Right ventricle myocardium superior (tissue), 1 donor: ENCODE measurements at places on chromosomes 4 and X. TPM values are rescaled to one million over a fixed set of nuclear protein-coding genes. Genes with fewer than 3 reads are reported as not detected.

POU3F4 gene
- not detected for total RNA-seq

HSD17B13 gene
- 0.32 TPM for total RNA-seq

C4orf17 gene
- not detected for total RNA-seq

ATP8A1 gene
- total RNA-seq, result 19.3 TPM

PNMA6F gene
- total RNA-seq, result not detected

CENPVL1 gene
- total RNA-seq, result not detected

IL1RAPL2 gene
- total RNA-seq, result not detected

ANAPC4 gene
- total RNA-seq, result 11.5 TPM

EDA2R gene
- 1.0 TPM for total RNA-seq

STBD1 gene
- 27.2 TPM for total RNA-seq

KLKB1 gene
- total RNA-seq, result 1.2 TPM

CORIN gene
- 65.0 TPM for total RNA-seq

ZNF827 gene
- total RNA-seq, result 13.0 TPM

AREG gene
- total RNA-seq, result 0.75 TPM

MTHFD2L gene
- 9.1 TPM for total RNA-seq

NKAP gene
- total RNA-seq, result 3.6 TPM

CCDC149 gene
- total RNA-seq, result 10.8 TPM

GPR34 gene
- 6.4 TPM for total RNA-seq

HNRNPH2 gene
- total RNA-seq, result 46.9 TPM

DNA sequence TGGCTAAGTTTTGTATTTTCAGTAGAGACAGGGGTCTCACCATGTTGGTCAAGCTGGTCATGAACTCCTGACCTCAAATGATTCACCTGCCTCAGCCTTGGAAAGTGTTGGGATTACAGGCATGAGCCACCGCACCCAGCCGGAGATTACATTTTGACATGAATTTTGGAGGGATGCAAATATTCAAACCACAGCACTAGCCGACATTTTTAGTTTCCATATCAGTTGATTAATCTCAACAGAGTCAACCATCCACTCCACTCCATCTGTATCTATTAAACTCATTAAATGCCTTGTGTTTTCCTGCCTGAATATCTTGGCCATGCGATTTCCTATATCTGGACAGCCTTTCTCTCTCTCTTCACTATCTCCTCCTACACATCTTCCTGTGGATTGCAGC is 64.1 kb upstream of the PDGFRA start:
- DNase-seq, result no peak

DNA sequence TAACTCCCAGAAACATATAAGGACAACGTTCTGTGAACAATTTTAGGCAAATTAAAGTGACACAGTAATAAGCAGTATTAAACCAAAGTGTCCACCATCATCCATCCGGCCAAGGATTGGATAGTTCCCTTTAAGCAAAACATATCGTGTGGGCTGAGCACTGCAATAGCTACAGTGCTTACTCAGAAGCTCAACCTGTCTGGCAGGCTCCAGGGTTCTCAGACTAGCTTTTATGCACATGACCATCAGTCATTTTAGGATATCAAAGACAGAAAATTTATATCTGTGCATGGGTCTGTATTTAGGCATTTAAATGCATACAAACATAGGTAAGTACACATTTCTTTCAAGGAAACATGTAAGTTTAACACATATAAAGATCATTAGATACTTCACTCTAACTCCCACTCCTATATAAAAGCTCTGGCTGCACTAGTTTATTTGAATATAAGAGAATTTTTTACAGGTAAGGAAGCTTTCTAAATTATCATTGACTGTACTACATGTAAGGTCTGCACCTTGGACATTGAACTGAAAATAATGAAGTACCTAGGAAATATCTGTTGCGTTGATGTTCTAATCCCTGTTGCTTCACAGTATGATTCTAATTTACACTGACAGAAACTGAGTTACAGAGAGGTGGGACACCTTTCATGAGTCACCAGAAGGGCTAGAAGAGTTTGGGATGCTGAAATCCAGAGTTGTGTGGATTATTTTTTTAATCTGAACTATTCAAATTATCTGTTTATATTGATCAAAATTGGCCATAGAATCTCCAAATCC is 67.6 kb downstream of the ELOVL6 start:
- DNase-seq, result no peak

GRCh38 chr4:169210504-169211118 is 60.1 kb downstream of the SH3RF1 start:
- no peak for DNase-seq

GRCh38 chr4:158229768-158230167 is 19.5 kb downstream of the TMEM144 start:
- no peak for DNase-seq

DNA sequence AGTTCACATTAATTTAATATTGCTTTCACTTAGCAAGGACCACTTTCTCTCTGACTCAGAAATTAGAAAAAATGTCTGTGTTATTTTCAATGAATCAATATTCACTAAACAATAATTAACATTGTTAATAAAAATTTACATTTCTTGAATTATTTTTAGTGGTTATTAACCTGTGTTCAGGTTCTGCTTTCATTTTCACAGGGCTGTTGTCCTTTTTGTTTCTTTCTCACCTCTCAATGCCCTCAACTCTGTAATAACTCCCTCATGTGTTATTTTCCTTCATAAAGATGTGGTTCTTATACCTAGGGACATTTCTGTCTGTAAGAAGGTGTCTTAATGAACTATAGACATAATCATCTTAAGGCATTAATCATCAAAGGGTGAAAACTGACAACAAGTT is 43.1 kb upstream of the PRR27 start:
- no peak for DNase-seq

DNA sequence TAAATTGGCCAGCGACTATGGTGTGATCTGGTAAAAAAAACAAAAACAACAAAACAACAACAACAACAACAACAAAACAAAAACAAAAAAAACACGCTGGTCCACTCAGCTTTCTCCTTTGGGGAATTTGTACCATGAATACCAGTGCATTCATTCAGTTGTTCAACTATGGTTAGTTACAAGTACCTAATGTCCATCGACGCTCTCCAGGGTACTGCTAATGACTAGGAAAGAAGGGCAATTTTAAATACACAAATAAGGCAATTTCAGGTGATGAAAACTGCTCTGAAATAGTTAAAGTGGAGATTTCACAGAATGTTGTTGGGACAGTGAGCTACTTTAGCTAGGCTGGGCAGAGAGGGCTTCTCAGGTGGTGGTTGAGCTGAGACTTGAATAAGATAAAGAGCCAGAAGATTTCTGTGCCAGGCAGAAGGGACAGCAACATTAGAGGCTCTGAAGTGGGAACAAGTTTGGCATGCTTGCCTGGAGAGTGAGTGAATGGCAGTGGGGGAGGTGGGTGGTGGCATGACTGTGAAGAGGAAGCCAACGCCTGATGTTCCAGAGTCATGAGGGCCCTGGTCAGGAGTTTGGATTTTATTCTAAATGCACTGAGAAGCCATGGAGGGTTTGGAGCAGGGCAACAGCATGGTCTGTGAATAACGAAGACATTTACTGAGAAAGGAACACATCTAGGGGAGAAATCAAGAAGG is 45.9 kb upstream of the PGRMC2 start:
- no peak for DNase-seq

- DNase-seq, result no peak
Observed at GRCh38 chr4:142372530-142373260, 473.4 kb downstream of the INPP4B start.

DNA sequence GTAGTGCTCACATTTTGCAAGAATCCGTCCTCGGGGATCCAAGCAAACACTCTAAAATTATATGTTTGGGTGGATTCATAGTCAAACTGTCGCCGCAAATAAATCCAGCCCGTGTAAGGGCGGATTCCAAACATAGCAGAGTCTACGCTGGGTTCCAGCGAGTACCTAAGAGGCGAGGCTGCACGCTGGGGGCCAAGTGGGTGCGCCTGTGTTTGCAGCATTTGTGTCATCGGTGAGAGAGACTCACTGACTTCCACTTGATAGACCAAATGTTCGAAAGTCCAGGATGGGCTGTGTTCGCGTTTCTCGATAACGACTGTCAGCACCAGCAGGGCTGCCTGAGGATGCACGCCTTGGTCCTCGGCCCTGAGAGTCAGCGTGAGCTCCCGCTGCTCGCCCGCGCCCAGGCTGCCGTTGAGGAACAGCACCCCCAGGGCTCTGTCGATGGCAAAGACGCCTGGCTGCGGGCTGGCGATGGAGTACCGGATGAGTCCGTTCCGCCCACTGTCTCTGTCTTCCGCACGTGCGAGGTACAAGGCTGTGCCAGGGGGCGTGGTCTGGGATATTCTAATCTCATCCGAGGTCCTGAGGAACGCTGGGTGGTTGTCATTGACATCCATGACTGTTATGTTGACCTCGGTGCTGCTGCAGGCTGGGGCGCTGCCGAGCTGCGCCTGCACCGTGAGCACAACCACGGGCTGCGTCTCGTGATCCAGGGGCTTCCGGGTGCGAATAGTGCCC is 158.7 kb downstream of the DCHS2 start:
- peak; percentile 41 for DNase-seq

DNA sequence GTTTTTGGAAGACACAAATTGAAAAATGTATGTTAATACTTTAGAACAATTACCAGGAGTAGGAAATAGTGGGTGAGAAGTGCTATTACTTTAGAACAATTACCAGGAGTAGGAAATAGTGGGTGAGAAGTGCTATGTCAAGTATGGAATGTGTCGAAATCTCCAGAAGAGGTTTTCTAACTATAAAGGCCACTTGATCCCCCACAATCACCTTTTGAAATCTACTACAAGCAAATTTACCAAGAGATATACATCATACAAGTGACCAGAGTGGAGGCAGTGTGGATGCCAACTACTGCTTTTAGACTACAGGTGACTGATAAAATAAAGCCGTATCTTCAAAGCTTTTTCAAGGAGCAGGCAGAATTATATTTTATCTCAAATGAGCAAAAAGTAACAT is 43.1 kb downstream of the MAB21L2 start:
- DNase-seq, result no peak

DNA sequence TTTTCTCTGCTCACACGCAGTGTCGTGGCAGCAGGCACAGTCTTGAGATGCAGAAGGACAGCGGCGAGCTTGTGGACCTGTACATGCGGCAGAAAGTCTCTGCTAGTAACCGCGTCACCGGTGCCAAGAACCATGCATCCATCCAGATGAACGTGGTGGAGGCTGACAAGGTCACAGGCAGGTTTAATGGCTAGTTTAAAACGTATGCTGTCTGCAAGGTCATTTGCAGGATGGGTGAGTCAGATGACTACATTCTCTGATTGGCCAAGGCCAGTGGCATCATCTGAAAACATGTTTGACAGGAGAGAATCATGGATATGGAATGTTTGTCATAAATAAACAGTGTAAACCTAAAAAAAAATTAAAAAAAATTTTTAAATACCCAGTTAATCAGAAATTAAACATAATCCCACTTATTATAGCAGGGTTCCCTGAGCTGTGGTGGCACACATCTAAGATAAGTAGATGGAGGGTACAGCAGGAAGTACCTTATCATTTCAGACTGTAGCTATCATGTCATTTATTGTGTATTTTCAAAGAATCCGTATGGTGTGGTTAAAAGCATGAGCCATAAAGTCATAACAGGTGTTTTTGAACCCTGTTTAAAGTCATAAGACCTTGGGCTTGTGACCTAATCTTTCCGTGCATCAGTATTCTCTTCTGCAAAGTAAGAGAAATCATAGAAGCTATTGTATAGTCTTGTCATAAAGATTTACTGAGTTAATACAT is 7.5 kb upstream of the BMP2K start:
- no peak for DNase-seq

DNA sequence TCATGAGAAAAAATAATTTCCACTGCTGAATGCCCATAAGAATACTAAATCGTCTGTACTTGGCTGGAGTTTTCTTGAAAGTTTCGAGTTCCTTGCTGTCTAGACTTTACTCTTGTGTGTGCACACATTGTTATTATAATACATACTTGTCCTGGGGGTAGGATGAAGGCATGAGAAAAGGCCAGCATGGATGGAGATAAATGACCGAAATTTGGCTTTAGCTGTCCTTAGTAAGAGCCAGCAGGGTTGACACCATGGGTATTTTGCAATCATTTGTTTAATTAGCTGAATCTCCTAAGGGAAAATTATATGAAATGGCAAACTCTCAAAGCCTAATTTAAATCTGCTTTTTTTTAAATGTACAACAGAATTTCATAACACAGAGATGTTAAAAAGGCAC is 641.6 kb downstream of the ADGRL3 start:
- no peak for DNase-seq

DNA sequence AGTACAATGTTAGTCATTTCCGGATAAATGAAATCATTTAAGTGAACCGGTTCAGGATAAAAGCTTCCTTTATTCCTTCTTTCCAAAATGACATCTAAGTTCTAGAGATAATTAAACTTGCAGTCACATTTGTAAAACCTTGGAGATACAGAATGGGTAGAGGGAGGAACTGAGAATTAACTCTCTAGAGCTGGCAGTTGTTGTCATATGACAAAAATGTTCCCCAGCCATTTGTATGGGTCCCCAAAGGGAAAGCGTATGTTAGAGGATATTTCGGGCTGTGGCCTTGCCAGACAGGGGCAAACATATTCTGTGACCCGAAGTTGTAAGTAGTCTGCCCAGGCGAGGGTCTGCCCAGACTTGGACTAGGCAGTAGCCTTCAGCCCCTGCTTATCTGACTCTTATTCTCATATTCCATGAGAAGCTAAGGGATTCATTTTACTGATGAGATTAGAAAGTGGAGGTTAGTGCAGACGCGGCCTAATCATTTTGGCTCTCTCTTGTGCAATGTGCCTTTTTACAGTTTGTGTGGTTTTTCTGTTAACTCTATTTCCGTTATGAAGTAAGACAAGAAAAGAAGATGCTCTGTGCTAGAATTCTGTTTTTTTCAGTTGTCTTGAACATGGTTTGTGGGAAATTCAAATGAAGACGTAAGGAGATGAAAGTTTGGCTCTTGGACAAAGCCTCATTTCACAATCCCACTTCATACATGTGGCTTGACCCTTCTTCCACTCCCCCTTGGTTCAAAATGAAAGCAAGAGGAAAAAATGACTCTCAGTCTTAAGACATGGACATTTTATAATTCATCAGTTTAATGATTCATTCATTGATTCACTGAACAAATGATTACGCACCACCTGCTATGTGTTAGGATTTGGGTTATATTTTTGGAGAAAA is 2394.2 kb upstream of the AGA start:
- no peak for DNase-seq

DNA sequence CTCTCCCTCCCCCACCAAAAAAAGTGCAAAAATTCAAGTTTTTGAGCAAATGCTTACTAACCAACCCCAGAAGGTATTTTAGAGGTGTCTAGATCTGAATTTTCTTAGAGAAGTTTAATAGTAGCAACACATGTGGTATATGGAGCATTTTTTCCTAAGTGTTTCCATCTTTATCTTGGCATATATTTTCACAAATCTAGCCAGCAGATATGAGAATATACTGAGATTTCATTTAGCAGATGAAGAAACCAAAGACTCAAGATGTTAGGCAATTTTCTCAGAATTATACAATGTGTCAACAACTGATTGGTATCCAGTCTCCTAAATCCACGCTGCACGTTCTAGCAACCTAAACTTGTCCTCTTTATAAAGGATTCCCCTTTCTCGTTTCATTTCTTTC is 245.5 kb upstream of the CXXC4 start:
- DNase-seq, result no peak

DNA sequence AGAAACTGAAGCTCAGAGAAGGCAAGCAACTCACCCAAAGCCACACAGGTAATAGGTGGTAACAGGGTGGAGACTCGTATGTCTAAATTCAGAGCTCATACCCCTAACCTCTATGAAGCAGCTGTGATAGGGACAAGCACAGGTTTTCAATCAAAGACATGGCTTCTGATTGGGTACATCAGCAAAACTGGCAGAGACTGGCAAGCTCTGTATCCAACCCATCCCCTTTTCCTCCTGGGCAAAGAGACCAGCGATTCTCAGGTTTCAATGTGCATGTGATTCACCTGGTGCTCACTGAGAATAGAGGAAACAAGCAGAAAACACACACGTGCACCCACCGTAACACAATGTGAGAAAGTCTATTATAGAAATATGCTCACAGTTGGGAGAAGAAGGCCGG is 153.0 kb downstream of the SMIM20 start:
- no peak for DNase-seq
